ENCODE measurements at places on chromosomes 12 and 14.

DNA sequence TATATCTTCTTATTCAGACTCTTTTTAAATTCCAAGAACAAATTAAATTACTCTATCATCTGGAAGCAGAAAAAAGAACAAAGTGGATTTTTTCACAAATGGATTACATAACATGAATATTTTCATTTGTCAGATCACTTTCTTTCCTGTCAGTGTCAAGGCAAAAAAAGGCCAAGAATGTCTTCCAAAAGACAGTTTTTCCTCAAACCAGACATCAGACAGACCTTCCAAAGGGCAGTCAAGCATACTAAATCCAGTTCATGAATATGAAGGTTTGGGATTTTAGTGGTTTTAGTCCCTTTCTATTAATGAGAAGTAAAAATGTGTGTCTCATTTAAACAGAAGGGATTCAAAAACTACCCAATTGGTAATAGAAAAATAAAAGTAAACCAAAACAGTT is 336.0 kb downstream of the CEP128 start:
- DNase-seq = no peak

- DNase-seq = no peak
Observed at GRCh38 chr14:105940534-105941225, 414.3 kb downstream of the TMEM121 start.

GRCh38 chr14:20177433-20177974 is 13.2 kb upstream of the OR11G2 start:
- DNase-seq = no peak

DNA sequence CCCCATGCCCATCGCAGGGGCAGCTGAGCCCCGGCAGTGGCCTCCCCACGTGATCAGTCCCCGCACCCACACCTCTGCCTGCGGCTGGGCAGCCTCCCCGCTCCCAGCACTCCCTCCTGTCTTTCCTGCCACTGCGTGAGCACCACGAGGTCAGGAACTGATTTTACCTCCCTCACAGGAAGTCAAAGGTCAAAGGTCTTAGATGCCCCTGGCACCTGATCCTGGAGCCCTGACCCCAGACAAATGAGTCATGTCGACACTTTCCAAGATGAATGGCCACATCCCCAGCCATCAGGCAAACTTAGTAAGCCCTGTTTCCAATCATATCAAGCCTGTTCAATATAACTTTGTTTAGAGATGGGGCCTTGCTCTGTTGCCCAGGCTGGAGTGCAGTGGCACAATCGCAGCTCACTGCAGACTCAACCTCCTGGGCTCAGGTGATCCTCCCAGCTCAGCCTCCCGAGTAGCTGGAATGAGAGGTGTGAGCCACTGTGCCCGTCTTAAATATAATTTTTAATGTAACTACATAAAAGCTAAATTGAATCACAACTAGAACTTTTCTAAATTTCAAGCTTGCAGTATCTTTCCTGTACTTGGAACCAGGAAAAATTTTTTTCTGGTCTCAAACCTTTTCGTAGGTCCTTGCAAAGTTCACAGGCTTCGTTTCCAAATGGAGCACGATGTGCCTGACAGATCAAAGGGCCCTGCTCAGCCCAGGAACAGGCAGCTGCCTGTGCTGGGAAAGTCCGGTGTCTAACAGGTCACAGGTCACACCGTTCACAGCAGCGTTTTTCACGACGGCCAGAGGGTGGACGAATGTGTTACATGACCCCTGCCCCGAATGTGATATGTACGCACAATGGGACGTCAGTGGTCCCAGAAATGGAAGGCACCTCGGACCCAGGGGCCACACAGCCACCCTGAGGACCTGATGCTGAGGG is 1.9 kb downstream of the LRCOL1 start:
- no peak for DNase-seq

DNA sequence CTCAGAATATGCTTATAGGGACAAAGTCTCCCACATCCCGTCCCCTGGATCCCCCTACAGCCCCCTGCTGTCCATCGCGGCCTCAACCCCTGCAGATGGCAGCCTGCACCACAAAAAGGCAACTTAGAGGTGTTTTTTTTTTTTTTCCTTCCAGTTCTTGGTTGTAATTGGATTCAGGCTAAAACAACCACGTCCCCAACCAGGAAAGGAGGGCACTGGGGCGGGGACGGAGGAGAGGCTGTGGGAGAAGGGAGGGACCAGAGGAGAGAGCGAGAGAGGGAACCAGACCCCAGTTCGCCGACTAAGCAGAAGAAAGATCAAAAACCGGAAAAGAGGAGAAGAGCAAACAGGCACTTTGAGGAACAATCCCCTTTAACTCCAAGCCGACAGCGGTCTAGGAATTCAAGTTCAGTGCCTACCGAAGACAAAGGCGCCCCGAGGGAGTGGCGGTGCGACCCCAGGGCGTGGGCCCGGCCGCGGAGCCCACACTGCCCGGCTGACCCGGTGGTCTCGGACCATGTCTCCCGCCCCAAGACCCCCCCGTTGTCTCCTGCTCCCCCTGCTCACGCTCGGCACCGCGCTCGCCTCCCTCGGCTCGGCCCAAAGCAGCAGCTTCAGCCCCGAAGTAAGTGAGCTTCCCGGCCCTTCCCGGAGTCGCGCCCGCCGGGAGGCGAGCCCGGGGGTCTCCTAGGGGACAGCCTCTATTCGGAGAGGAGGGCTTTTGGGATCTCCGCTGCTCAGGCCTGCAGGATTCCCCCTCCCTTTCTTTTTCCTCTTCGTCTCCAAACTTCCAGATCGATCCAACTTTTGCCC is at the start of gene MMP14:
TSS of gene MMP14 (plus strand) at position 285 of the 813 bp plus-strand sequence. CDS start at position 518, 233 bp downstream.
- DNase-seq = no peak

DNA sequence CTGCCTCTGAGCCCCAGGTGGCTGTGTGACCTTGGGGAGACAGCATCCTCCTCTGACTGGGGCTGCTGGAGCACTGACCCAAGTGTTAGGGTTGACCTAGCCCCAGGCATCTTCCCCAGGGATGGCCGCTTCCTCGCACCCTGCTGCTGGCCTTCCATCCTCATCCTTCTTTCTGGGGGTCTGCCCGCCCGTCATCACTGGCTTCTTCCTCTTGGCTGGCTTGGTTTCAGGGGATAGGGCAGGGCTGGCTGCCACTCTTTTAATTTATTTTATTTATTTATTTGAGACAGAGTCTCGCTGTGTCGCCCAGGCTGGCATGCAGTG is 3.5 kb downstream of the TEDC1 start:
- no peak for DNase-seq

DNA sequence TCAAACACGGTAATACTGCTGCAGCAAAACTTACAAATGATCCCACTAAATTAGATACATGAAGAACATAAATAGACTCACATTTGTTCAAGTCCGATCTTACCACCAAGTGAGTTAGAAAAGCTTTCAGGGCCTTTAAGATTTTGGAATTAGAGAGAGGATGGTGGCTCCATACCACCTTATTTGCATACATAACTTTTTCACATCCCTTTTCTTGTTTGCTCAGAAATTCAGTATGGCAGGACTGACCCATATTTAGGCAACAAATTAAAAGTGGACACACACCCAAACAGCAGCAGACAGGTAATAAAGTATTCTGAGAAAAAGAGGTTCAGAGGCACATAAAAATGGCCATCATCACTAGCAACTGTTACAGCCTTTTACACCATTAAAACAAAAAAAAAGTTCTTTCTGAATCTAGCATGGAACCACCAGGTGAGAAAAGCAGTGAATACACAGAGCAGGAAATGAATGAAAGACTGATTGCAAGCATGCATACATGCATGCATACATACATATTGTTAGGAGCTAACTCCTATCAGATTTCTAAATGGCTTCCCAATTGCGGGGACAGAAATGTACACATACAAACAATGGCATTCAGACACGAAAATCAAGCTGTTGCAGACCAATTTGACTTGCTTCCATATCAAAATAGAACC is 23.3 kb downstream of the STXBP6 start:
- DNase-seq = no peak

DNA sequence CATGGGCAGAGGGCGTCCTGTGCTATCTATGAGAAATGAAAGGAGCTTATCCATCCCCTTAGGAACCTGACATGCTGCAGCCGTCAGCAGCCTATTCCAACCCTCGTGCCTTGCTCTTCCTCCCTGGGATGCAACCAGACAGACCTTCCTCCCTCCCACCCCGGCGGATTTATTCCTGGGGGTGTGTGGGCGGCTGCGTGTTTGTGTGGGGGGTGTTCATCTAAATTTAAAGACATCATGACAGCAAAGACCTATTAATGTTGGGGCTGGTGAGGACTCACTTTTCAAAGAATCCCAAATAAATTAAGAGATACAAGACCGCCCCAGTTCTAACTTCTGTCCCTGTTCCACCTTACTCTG is 52.0 kb downstream of the WSCD2 start:
- no peak for DNase-seq

DNA sequence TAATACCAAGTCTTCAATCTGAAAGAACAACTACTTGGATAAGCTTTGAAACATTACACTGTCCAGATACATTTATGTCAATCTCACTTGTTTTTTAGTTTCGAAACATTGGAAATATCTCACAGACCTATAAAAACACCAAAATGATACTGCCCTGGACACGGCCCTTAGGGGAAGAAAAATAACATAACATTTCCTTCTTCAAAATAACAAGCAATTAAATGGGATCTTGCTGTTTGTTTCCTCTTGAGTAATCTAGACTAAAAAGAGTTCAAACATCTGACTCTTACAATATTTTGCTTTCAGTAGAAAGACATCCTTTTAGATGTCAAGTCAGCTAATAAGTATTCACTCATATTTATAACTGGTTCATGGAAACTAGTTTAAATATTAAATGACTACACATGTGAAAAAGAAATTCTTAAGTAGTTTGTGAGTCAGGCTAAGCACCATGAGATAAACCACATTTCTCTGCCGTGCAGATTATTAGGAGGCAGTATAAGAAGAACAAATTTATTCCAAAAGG is 87.5 kb downstream of the EPS8 start:
- no peak for DNase-seq

- DNase-seq = no peak
Observed at GRCh38 chr12:23493672-23494071, 455.8 kb downstream of the SOX5 start.

- DNase-seq = no peak
Observed at GRCh38 chr14:90291699-90292098, 35.3 kb downstream of the PSMC1 start.

GRCh38 chr12:116672842-116673516 is 64.9 kb downstream of the SPRING1 start:
- no peak for DNase-seq

GRCh38 chr14:99516871-99517642 is 35.8 kb downstream of the CCNK start:
- no peak for DNase-seq

DNA sequence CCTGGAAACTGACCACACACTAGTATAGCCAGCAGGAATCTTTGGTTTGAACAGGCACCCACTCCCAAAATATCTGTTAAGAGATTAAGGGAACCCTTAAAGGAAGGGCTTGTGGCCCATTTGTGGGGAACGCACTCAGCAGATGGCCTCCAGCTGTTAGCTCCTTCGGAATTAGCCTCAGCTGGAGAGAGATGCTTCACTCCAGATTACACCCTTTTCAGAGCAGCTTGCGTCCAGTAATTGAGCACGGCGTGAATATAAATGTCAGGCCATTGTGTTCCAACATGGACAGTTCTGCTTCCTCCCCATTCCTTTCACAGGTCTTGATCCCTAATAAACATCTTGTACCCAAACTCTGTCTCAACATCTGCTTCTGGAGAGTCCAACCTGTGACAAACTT is 397.8 kb downstream of the SEC23A start:
- DNase-seq = no peak

DNA sequence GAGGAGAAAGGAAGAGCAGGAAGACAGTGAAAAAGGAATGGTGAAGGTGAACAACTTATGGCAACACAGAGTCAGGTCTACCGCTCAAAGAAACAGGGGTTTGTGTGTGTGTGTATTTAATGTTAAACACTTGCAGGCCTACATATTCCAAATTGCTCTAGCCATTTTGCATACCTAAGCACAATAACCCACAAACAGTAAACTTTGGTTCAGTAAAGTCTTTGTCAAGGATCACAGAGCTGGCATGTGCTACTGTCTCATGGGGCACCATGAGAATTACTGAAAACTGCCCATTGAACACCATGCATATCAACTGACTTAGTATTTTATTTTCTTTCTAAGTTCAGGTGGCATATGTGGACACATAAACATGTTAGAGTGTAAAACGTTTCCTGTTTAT is 163.6 kb downstream of the MDGA2 start:
- no peak for DNase-seq

DNA sequence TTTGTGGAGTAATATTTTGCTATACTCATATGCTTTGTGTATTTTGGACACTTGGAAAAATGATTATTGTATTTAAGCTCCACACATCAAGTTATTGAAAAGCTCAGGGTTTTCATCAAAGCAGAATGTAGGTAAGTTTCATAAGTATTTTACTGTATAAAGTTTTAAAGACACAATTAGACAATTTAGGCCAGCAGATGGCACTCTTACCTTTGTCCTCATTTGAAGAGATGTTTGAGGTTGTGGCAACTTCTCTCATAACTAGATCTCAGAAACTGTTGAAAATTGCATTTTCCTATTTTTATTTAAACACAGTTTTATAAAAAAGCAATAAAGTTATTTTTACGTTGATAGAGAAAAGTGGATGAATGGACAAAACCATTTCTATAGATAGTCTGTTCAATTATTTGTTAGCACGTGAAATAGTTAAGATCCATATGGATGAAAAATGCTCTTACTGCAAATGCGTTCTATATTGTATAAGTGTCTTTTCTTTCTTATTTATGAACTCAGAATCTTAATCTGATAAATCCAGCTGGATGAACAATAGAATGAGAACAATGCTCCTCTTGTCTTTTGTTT is 300.0 kb downstream of the AEBP2 start:
- DNase-seq = no peak

- DNase-seq = no peak
Observed at GRCh38 chr12:57085999-57086492, 2.9 kb upstream of the NAB2 start.

- no peak for DNase-seq
Observed at GRCh38 chr14:94320243-94320642, 2.9 kb downstream of the SERPINA6 start.

- DNase-seq = no peak
Observed at GRCh38 chr12:71556875-71557274, 106.8 kb downstream of the ZFC3H1 start.

GRCh38 chr12:129675947-129676346 is 227.9 kb downstream of the TMEM132D start:
- no peak for DNase-seq

GRCh38 chr12:8948701-8949341 is 624 bp downstream of the M6PR start:
- no peak for DNase-seq

GRCh38 chr14:66369157-66369697 is 116.9 kb upstream of the CCDC196 start:
- no peak for DNase-seq

- DNase-seq = no peak
Observed at GRCh38 chr14:66745078-66745477, 237.1 kb downstream of the GPHN start.

- DNase-seq = no peak
Observed at GRCh38 chr14:70266157-70266556, 77.4 kb upstream of the SLC8A3 start.

Measured in SHP77 (cell line).